ENCODE measurements at places on chromosomes 4 and X.

DNA sequence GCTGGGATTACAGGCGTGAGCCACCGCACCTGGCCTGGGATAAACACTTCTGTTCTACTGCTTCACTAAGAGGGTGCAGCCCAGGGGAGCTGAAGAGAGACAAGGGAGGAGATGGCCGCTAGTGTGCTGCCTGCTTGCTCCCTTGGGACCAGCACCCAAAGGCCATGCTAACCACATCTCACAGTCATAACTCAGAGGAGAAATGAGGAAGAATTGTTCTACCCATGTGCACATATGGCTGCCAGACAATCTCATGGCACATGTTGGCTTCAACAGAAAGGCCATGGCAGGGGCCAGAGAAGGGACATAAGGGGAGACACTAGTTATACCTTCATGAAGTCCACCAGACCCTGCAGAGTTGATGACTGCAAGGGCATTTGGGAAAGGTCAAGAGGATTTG lies 22.4 kb downstream of the CLDN22 start:
- DNase-seq, result no peak

DNA sequence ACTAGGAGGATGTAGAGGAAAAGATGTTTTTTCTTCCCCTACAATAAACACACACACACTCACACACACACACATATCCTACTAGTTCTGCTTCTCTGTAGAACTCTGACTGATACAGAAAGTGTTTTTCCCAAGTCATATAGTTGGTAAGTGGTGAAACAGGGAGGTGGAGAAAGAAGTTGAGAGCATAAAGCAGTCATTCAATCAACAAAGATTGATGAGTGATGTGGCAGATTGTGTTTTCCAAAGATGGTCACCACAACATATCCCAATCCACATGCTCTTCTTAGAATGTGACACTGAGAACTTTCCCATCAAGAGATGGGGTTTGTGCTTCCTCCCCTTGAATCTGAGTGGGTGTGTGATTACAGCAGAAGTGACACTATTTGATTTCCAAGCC lies 123.4 kb upstream of the ATP6AP2 start:
- no peak for DNase-seq

DNA sequence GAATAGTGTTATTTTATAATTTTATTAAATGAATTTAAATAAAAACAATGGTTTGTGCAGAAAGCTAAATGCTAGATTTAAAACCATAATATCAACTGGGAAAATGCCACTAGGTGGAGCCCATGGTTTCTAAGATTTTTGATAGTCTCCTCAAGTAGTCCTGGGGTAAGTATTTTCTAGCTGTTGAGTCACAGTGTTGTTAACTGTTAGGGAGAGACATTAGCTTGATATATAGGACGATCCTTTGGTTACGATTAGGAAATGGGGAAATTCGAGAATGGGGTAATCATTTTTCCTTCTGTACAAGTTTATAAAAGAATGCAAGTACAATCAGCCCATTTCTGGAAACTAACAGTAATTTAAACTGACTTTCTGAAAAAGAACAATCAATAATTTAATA lies 378.4 kb downstream of the ANKRD50 start:
- DNase-seq, result peak; percentile 53

DNA sequence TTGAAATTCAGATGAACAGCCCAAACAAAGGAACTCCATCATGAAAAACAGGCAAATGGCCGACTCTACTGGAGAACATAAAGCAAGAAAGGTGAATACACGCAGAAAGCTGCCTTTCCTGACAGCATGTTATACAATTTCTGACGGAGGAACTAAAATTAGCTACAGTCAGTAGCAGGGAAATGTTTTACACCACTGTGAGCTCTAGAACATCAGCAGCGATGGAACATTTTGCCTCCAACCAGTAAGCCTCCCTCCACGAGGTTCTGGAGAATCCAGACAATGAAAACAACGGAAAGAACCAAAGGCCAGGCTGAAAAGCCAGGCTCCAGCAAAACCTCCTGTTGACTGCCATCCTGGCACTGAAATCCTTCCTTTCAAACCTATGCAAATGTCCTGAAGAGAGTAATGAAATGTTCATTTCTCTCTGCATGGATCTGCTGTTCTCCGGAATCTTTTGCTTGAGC lies 78.9 kb downstream of the IRF2 start:
- no peak for DNase-seq

DNA sequence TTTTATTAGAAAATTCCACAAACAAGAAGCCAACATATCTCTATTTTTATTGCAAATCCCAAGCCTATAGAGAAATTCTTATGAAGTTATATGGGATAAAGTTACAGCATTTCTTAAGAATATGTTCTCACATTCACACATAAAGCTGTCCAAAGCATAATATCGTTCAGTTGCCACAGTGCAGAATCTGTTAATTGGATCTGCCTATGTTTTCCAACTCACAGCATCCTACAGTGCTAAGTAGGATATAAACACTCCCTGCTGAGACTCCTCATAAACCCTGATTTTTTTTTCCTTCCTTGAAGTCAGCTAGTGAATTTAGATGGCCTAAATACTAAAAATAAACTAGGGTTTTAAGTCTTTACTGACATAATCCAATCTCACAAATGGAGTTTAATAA lies 307.9 kb downstream of the PDGFC start:
- no peak for DNase-seq

GRCh38 chr4:175263537-175263936 lies 345.4 kb downstream of the ADAM29 start:
- DNase-seq, result no peak

GRCh38 chr4:169485791-169486742 lies 126.3 kb downstream of the NEK1 start:
- peak; percentile 19 for DNase-seq

DNA sequence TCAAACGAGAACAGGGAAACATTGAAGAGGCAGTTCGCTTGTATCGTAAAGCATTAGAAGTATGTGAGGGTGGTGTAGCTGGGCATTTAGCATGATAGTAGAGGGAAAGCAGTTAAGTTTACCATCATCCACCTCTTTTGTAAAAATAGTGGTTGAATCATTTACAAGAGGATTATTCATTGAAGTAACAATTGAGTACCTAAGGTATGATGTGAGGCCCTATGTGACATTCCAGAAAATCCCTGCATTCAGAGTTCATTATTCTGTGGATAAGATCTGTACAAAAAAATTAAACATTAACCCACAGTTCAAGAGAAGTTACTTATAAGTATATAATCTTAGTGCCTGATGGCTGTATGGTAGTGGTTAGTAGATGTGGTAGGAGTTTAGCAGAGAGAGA lies 22.2 kb upstream of the GCNA start:
- no peak for DNase-seq

DNA sequence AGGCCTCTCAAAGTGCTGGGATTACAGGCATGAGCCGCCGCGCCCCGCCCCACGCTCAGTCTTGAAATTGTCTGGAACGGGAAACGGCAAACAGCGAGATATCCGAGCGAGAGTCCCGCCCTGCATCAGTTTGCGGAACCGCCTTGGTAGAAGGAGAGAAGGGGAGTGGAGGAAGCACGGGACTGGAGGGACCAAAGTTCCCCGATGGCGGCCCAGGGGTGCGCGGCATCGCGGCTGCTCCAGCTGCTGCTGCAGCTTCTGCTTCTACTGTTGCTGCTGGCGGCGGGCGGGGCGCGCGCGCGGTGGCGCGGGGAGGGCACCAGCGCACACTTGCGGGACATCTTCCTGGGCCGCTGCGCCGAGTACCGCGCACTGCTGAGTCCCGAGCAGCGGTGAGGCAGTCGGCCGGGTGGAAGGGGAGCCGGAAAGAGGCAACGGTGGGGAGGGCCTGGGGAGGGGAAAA lies at the start of gene BST1:
BST1 (plus strand) TSS at position 125 of the 463 bp plus-strand sequence; CDS start at position 205, 80 bp downstream.
- peak; percentile 38 for DNase-seq

DNA sequence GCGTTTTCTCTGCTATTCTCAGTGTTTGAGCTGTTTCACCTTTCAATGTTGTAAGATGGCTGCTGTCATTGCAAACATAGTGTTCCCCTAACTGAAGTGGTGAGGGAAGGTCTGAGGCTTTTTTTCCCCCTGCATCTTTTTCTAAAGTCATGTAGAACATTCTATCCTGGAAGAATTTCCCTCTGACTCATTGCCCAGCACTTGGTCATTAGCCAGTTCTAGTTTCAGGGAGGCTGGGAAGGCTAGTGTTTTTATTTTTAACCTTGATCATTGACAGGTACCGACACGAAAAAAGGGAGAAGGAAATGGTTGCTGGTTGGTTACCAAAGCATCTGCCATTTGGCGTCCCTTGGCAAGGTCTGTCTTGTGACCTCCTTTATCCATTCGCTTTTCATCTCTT lies 6.6 kb downstream of the LANCL3 start:
- no peak for DNase-seq
